RWPE2 (cell line): ENCODE measurements at places on chromosomes 12 and 14.
A peak's percentile ranks its signal among the peaks of the same experiment; 100 is the strongest.

DNA sequence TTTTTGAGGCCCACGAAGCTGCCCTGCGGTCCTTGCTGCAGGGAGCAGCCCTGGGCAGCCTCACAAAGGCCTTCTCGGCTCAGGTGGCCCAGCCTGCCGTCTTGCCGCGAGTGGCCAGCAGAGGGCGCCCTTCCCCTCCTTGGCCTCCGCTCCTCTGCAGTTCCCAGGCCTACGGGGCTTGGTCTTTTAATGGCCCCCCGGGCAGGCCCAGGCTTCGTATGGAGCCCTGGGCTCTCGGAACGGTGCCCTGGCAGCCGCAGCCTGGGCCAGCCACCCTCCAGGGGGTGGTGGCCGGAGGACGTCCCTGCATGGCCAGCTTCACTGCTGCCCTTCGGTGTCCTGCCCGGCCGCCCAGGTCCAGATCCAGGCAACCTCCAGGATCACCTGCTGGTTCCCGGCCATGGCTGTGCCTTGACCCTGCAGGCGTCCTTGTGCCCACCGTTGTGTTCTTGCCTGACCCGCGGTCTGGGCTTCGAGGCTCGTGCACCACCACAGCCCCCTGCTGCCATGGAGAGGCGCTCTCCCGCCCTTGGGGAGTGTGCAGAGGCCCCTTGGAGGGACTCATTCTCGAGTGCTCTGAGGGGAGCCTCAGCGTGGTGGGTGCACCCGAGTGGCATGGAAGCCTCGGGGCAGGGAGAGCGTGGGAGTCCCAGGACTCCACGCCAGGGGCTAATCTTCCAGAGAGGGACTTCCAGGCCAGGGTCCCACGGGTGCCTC, 9.4 kb downstream of the ASPG start:
- no peak overlapping the region for H3K4me3 ChIP-seq
- no peak for DNase-seq
- H3K27ac ChIP-seq, result no peak overlapping the region
- no peaks in the 10 kb centered on the region for H3K36me3 ChIP-seq
- H3K4me1 ChIP-seq, result no peaks in the 10 kb centered on the region
- H3K27me3 ChIP-seq, result no peaks in the 10 kb centered on the region

- H3K4me1 ChIP-seq, result no peaks in the 10 kb centered on the region
- no peak overlapping the region for H3K27ac ChIP-seq
- H3K27me3 ChIP-seq, result no peaks in the 10 kb centered on the region
- no peak for DNase-seq
Measured at GRCh38 chr14:102196039-102196901, 56.6 kb downstream of the WDR20 start.

DNA sequence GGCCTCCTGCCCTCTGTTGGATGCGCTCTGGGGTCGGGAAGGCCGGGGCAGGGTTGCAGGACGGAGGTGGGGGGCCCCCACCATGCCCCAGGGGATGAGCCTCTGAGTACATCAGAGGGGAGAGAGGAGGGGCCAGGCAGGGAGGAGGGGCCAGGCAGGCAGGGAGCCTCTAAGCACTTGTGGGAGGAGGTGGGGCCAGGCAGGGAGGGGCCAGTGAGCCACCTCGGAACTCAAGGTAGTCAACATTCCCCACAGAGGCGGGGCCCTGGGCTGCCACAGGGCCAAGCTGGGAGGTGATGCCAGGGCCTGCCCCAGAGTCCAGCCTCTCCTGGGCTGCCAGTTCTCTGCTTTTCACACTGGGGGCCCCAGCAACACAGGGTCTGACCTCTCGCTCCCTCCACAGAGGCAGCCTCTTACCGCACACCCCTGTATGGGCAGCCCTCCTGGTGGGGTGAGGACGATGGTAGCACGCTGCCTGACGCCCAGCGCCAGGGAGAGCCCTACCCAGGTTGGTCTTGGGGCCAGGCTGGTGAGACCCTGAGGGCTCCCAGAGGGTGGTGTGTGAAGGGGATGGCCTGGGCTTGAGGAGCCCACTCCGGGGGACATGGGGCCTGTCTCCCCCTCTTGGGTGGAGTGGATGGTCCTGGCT, 17.4 kb downstream of the CEP170B start:
- peak; percentile 98 for DNase-seq
- H3K27ac ChIP-seq, result no peak overlapping the region
- H3K27me3 ChIP-seq, result no peaks in the 10 kb centered on the region
- H3K36me3 ChIP-seq, result peaks cover 61% of the 10 kb centered on the region

DNA sequence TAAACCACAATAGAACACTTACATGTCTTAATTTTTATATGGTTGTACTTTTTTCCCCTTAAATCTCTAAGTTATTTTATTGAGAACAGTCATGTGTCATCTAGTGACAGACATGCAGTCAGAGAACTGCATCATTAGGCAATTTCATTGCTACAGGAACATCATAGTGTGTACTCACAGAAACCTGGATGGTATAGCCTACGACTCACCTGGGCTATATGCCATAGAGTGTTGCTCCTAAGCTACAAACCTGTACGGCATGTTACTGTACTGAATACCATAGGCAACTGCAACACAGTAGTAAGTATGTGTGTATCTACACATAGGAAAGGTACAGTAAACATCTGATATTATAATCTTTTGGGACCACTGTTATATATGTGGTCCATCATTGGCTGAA, 557.6 kb downstream of the PRKD1 start:
- peaks cover 19% of the 10 kb centered on the region for H3K27me3 ChIP-seq
- no peak overlapping the region for H3K27ac ChIP-seq
- H3K4me1 ChIP-seq, result no peaks in the 10 kb centered on the region
- no peaks in the 10 kb centered on the region for H3K36me3 ChIP-seq
- H3K4me3 ChIP-seq, result no peak overlapping the region

GRCh38 chr12:66662729-66663128, 16.1 kb downstream of the GRIP1 start:
- DNase-seq, result no peak
- H3K36me3 ChIP-seq, result no peaks in the 10 kb centered on the region
- peaks cover 17% of the 10 kb centered on the region for H3K4me1 ChIP-seq
- peak overlapping the region; percentile 28 for H3K27ac ChIP-seq

GRCh38 chr12:49698619-49699545, 8.3 kb downstream of the FMNL3 start:
- no peaks in the 10 kb centered on the region for H3K36me3 ChIP-seq
- H3K27ac ChIP-seq, result no peak overlapping the region
- H3K27me3 ChIP-seq, result no peaks in the 10 kb centered on the region
- H3K4me1 ChIP-seq, result no peaks in the 10 kb centered on the region
- DNase-seq, result no peak

- peaks cover 18% of the 10 kb centered on the region for H3K4me1 ChIP-seq
- H3K36me3 ChIP-seq, result peaks cover 5% of the 10 kb centered on the region; the same call in 1 of the 2 replicates
- DNase-seq, result no peak
- H3K4me3 ChIP-seq, result no peak overlapping the region
Measured at GRCh38 chr12:125140279-125141209, 75.3 kb downstream of the AACS start.

- DNase-seq, result no peak
- H3K4me1 ChIP-seq, result no peaks in the 10 kb centered on the region
- H3K27me3 ChIP-seq, result no peaks in the 10 kb centered on the region
- no peak overlapping the region for H3K4me3 ChIP-seq
Measured at GRCh38 chr14:104917993-104918392, 6.7 kb upstream of the PLD4 start.

DNA sequence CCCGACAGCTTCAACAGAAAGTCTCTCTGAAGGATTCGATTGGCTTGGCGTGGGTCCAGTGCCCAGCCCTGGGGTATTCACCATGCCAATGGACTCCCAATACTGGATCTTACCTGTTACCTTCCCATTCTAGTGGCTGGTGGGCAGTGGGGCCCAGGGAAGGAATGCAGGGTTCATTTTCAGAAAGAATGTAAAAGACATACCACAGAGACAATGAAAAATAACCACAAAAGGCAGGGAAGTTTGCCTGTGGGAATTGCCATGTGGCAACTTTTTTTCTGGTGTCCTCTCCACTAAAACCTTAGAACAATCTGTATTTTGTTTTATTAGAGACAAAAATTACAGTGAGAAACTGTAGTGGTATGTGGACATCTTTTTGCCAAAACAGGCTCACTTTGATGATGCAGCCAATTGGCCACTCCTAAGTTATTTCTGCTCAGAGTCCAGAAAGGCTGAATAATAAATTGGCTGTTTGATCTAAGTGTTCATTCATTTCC, 55.2 kb downstream of the PTGER2 start:
- H3K4me3 ChIP-seq, result no peak overlapping the region
- H3K27me3 ChIP-seq, result no peaks in the 10 kb centered on the region
- DNase-seq, result no peak
- peaks cover 20% of the 10 kb centered on the region for H3K4me1 ChIP-seq
- H3K27ac ChIP-seq, result peak overlapping the region; percentile 69

DNA sequence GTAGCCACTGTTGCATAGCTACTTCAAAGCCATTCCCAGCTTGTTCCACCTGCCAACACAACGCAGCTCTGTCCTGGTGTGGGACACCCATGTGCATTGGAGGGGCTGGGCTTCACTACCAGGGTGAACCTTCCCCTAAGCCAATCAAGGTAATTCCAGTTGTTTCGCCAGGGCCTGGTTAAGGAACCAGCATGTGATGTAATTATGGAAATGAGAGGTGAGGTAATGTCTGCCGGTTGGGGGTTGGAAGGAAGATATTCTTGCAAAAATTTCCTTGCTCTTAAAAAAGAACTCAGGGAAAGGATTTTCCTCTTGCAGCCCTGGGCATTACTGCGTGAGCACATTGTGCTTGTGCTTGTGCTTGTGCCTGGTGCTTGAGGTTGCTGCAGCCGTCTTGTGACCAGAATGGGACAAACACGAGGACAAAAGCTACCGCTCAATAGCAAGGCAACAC, 14.9 kb downstream of the TUBA1C start:
- H3K27ac ChIP-seq, result no peak overlapping the region
- H3K4me3 ChIP-seq, result no peak overlapping the region
- no peaks in the 10 kb centered on the region for H3K36me3 ChIP-seq
- no peak for DNase-seq

DNA sequence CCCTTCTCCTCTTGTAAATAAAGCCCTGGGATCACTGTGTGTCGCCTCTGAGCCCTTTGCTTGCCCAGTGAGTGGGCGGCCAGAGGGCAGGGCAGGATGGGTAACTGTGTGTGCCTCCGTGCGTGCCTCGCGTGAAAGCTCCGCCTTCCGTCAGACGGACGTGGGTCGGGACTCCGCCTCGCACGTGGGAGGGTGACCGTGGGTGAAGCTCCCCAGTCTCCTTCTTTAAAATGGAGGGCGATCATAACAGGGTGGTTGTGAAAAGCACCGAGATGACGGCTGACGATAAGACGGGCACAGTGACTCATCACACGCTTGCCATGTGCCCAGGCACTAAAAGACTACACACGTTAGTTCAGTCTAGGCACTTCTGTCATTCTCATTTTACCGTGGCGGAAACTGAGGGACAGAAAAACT, 9.2 kb downstream of the PHB2 start:
- H3K36me3 ChIP-seq, result peaks cover 26% of the 10 kb centered on the region
- peak; percentile 65 for DNase-seq
- H3K4me3 ChIP-seq, result peak overlapping the region; percentile 95
- H3K27ac ChIP-seq, result peak overlapping the region; percentile 87
- peaks cover 23% of the 10 kb centered on the region for H3K4me1 ChIP-seq

DNA sequence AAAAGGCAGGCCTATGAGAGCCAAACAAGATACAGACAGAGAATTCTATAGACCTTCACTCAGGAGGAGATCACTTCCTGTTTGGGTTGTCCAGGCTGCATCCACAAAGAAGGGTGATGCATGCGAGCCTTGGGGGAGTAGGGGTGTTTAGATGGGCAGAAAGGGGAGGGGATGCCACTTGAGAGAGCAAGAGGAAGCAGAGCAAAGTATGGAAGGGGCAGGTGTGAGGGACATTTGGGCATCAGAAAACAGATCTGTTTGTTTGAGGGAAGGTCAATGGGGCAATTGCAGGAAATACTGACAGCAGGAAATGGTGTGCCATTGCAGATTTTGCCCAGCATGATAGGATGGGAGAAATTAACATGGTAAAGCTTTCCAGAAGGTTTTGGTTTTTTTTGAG, 146.4 kb upstream of the FOXN3 start:
- no peak overlapping the region for H3K27ac ChIP-seq
- no peaks in the 10 kb centered on the region for H3K27me3 ChIP-seq
- no peak for DNase-seq
- H3K4me1 ChIP-seq, result peaks cover 5% of the 10 kb centered on the region
- no peaks in the 10 kb centered on the region for H3K36me3 ChIP-seq

DNA sequence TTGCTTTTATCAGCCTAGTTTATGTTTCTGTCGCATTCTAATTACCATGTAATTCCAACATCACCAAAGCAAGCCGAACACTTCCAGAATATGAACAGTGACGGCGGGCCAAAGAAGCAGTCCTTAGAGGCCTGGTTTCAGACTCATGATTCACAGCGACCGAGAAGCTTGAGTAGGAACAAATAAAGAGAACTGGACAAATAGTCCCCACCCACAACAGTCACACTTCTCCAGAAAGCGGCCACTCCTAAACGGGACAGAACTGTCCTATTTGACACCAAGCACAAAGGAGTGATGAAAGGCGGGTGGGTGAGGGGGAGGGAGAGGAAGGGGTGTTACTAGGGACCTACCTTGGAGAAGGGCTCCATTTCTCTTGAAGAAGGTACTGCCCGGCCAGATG, 136.4 kb downstream of the FOXN3 start:
- no peaks in the 10 kb centered on the region for H3K27me3 ChIP-seq
- no peaks in the 10 kb centered on the region; the same call in 1 of the 2 replicates for H3K36me3 ChIP-seq
- no peak overlapping the region for H3K27ac ChIP-seq
- DNase-seq, result no peak

DNA sequence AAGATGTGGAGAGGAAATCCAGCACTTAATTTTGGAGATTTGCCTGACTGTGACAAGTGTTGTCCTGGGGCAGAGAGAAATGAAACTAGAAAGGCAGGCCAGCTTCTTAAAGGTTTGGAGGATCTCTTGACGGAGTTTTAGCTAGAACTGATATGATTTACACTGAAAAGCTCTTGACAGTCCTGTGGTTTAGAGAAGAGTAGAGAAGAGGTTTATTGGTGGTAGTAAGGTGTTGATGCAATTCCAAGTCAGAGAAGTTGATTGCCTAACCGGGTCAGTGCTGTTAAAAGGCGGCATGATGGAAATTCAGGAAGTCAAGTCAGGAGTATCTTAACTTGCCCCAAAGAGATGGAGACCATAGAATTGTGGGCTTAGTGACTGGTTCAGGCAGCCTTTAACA, 89.0 kb upstream of the TRAF3 start:
- peaks cover 28% of the 10 kb centered on the region for H3K36me3 ChIP-seq
- no peak overlapping the region for H3K27ac ChIP-seq
- peaks cover 11% of the 10 kb centered on the region for H3K4me1 ChIP-seq
- H3K27me3 ChIP-seq, result no peaks in the 10 kb centered on the region

DNA sequence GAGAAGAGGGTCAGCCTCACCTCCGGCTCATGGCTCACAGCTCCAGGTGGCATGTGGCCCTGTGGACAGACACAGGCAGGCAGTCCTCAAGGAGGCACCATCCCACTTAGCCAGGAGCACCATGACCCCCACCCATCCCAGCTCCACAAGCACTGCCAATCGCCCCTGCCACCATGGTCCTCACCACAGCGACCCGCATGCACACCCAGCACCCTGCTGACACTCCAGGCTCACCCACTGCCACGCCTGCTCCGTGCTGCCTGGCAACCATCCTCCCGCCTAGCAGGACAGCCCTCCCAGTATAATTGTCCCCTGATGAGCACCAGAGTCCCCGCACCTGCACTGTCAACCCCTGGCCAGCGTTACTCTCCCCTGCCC, 50.9 kb downstream of the TRPV4 start:
- no peaks in the 10 kb centered on the region for H3K36me3 ChIP-seq
- H3K27me3 ChIP-seq, result no peaks in the 10 kb centered on the region
- H3K27ac ChIP-seq, result no peak overlapping the region
- no peak overlapping the region for H3K4me3 ChIP-seq
